Fibroblast of skin of abdomen (primary cell): ENCODE measurements at places on chromosomes 7 and 10.

DNA sequence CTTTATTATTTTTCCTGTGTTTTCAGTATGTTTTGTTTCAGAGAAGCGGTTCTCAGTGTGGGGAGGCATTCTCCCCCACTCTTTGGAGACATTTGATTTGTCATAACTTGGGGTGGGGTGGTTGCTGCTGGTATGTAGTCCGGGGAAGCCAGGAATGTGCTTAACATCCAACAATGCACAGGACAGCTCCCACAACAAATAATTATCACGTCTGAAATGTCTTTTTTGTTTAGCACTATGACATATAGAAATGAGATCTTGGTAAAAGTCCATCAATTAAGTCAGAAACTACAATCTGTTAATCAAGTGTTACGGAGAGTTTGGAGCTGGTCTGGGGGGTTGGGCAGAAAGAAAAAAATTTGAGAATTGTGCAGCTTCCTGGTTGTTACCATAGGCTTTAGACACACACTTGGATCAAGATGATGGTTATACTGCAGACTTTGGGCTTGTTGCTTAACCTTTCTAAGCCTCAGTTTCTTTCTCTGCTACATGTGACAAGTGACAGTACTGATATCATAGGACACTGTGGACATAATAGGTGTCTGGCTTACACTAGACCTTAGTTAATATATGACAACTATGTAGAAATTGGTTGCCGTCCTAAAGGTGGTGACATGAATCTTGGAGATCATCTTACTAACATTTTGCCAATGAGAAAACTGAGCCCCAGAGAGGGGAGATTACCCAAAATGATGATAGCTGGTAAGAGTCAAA lies 113.7 kb downstream of the LRMDA start:
- DNase-seq: peak; percentile 90

GRCh38 chr10:88271761-88272543 lies 311.2 kb downstream of the RNLS start:
- peak; percentile 66 for DNase-seq

GRCh38 chr10:133442967-133443924 lies 10.5 kb upstream of the SCART1 start:
- no peak for DNase-seq

DNA sequence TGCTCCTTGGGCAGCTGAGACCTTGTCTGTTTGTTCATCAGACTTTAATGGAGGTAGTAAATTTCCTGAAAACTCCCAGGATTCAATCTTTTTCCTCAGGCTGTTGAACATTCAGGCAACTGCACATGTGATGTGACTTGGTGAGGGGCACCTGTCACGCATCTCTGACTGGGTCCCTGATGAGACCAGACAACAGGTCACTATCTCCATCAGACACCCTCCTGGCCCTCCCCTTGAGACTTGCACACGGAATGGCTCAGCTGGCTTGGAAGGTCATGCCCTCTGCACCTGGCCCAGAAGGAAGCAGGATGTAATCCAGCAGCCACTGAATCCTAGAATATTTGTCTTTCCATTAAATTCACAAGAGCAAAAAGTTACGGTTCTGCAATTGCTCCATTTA lies 15.9 kb downstream of the AQP1 start:
- DNase-seq: no peak

GRCh38 chr7:2876031-2876731 lies 32.1 kb upstream of the GNA12 start:
- DNase-seq: peak; percentile 87

DNA sequence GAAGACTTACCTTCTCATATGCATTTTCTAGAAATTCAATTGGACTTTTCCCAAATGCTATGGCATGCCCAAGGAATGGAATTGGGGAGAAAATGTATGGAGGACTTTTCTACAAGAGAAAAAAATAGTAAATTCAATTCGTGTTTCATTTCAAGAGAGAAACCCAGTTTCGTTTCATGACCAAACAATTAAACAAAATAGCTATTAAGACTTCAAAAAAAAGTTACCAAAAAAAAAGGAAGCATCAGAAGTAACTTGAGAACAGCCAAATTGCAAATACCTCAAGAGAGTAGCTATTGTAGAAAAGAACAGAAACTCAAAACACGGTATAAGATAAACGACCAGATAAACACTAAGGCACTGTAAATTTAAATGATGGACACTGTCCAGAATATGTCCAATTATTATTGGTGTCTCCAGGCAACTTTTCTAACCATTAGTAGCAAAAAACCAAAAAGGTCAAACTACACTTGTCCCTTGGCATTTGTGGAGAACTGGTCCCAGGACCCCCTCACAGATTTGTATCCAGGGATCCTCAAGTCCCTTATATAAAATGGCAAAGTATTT lies 2.4 kb downstream of the CYP51A1 start:
- no peak for DNase-seq

DNA sequence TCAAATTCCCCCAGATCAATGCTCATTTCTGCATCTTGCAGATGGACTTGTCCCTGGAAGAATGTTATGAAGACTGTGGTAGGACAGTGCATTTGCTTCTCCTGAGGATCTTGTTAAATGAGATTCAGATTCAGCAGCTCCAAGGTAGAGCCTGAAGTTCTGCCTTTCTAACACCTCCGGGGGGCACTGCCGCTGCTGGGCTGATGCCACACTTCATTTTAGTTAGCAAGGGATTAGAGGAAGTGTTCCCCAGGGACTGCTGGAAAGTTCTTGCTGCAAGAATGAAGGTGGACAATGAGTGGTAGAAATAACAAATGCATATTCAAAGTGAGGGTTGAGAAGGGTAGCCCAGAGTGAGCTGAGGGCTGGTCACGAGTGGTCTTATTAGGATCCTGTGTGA lies 434.3 kb upstream of the AKR1E2 start:
- no peak for DNase-seq

- DNase-seq: no peak
These were observed 80.0 kb upstream of the NPVF start for GRCh38 chr7:25308246-25308645.

GRCh38 chr10:128277267-128277840 lies 151.1 kb upstream of the MKI67 start:
- no peak for DNase-seq

DNA sequence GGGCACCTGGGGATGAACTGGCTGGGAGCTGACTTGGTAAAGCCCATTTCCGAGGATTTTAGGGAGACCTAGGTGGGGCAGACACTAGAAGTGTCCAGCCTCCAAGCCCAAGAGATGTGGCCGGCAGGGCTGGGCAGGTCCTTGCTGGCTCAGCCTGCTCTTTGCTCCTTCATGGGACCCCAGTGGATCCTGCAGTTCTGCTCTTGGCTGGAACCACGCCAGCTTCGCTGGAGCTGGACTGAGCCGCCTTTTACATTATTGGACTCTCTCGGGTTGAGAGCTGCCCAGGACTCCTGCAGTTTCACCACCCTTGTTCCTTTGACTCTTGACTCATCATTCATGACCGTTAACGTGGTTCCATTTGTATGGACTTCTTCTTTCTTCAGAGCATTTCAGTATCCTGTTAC lies 5.7 kb downstream of the PPIF start:
- no peak for DNase-seq

GRCh38 chr7:47534322-47535034 lies 47.4 kb downstream of the TNS3 start:
- DNase-seq: peak; percentile 36

DNA sequence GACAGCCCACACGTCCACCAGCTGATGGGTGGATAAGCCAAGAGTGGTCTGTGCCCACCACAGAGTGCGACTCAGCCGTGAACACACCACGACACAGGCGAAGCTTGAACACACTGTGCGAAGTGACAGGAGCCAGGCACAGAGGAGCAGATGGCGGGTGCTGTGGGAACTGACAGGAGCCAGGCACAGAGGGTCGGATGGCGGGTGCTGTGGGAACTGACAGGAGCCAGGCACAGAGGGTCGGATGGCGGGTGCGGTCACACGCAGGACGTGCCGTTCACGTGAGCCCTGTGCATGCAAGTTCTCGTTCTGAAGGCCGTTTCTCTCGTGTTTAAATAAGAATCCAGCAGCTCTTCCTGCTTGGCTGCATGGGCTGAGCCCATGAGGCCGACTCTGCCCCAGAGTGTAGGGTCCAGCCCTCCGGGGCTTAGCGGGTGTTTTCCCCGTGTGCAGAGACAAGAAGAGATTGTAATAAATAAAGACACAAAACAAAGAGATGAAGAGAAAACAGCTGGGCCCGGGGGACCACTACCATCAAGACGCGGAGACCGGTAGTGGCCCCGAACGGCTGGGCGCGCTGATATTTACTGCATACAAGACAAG lies 5.9 kb upstream of the ADAP1 start:
- DNase-seq: no peak

- DNase-seq: peak; percentile 49
These were observed 20.4 kb downstream of the DNAJB12 start for GRCh38 chr10:72334196-72334824.

DNA sequence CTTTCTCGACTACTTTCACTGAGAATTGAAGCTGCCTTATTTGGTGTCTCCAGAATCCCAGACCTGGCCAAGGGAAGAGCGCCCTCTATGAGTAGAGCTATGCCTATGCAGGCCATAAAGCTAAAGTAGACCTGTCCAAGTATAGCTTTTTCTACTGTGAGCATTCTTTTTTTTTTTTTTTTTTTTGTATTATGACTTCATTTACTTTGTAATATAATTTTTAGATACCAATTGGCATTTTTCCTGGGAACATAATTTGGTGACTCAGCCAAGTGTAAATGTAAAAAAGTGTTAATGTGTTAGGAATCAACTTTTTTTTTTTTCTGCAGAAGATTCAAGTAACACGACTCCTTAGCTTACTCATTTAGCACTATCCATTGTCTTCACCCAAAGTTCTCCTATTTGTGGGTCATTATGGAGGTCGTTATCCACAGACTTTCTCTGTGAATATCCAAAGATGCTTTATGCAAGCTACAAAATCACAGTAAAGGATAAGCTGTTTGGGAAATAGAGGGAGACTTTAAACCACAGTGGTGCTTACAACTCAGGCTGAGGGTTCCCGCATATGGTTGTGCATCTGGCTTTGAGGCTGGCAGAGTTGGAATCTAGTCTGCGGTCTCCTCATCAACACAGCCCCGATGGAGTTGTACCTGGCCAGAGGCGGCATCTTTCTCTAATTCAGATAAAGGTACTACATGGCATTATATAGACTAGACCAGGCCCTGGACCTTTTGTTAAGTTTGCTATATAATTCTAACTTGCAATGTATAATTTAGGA lies 1040.2 kb upstream of the SORCS1 start:
- DNase-seq: peak; percentile 44

- peak; percentile 28 for DNase-seq
These were observed 57.8 kb upstream of the OPALIN start for GRCh38 chr10:96416643-96417042.

DNA sequence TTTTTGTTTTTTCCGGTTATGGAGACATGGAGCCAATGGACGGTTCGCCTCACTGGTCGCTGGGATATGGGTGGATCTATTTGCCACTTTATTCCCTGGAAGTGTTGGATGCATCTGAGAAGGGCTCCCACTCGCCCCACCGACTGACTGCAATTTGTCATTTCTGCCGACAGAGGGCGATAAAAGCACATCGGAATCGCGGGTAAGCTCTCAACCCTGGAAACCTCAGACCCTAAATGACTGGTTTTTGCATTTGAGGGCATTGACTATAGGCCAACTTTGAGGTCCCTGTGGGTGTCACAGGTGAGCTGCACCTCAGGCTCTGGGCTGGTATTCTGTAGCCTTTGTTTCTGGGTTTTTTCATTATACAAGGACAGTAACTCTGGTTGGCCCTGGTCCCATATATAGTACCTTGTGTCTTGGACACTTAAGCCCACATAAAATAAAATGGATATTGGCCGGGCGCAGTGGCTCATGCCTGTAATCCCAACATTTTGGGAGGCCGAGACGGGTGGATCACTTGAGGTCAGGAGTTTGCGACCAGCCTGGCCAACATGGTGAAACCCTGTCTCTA lies 11.9 kb upstream of the OPALIN start:
- peak; percentile 47 for DNase-seq

DNA sequence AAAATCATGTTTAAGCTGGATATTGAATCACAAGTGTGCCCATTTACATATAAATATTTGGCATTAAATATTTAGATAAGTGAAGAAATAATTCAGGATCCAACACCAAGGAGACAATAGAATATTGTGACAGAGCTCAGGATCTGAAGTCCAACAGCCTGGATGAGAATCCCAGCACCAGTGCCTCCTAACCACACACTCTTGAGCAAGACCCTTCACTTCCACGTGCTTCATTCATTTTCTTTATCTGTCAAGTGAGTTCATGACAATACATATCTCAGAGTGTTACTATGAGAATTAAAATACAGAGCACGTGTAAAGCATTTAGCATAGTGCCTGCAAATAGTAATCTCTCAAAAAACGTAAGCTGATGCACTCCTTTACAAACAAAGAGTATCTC lies 78.4 kb upstream of the IKZF1 start:
- no peak for DNase-seq

GRCh38 chr10:60040014-60040662 lies 133.8 kb upstream of the CCDC6 start:
- no peak for DNase-seq

- no peak for DNase-seq
These were observed 2.8 kb upstream of the LRMDA start for GRCh38 chr10:75428434-75429158.

DNA sequence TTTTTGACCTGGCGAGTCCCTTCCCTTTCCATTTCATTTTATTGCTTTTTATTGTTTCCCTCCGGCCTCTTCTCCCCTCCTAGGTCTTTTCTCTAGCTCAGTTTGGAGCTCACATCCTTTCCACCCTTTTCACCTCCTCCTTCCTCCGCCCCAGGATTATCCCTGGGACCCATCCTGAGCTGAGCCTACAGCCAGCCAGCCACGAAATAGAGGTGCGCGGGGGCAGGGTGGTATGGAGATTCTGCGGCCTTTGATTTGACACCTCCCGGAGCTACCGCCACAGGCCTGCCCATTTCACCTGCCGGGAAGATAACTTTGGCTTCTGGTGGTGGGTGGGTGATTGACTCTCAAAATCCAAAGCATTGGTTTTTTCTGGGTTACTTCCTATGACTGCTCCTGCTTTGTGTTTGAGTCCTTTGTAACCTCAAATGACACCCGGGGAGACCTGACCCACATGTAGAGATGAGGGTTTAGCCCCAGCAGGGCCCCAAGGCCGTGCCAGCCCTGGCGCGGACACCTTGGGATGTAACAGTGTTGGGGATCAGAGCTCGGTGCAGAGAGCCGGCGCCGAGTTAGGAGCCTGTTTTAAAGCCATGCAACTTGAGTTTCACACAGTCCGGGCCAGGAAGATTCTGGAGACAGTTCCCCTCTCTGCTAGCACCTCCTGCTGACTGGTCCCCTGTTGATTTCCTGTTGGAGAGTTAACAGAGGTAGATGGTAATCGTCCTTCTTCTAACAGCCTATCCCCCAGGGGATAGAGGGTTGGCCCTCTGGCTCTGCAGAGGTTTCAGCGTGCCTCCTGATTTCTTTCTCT lies 1.5 kb downstream of the DUSP5 start:
- DNase-seq: peak; percentile 75

GRCh38 chr7:28835800-28836199 lies 122.3 kb downstream of the TRIL start:
- DNase-seq: no peak

DNA sequence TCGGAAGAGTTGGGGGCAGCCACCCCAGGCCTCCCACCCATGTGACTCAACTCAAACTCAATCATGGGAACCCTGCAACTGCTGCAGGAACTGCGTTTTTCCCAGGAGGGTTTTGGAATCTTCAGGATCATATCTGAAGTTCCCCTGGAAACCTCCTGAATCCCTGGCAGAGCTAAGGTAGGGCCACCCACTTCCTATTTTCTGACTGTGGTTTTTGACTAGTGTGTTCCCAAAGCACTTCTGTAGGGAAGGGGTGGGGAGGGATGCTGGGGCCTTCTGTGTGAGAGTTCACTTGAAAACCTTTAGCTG lies 127.6 kb upstream of the UNC5B start:
- no peak for DNase-seq
